ENCODE measurements at places on chromosomes 5 and 9.

DNA sequence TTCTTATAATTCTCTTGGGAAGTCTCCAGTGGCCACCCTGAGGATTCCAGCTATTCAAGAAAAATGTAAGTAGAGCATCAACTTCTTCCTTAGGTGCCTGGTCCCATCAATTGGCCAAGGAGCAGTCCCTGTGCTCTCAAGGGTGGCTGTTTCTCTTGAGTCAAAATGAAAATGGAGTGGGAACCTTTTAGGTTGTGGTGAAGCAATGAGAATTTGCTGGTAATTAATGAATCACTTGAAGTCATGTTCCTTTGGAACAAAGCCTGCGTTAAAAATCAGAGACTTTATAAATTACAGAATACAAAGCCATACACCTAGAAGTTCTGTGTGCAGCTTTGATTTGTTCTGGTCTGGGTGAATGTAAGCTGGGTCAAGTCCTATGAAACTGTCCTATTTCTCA is 48.9 kb downstream of the IL31RA start:
- no peak for DNase-seq

DNA sequence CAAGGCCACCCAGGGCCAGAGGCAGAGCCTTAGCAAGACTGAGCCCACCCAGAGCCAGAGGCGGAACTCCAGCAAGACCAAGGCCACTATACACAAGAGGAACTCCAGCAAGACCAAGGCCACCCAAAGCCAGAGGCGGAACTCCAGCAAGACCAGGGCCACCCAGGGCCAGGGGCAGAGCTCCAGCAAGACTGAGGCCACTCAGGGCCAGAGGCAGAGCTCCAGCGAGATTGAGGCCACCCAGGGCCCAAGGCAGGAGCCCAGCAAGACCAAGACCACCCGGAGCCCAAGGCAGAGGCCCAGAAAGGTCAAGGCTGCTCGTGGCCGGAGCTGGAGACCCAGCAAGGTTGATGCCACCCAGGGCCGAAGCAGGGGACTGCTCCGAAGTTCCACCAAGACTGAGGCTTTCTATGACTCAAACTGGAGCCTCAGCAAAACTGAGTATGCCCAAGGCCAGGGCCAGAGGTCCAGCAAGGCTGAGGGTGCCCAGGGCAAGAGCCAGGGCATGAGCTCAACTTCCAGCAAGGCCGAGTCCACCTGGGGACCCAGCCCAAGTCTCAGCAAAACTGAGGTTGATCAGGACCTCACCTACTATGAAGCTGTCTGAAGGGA is 4.2 kb downstream of the TOR2A start:
- DNase-seq = no peak

DNA sequence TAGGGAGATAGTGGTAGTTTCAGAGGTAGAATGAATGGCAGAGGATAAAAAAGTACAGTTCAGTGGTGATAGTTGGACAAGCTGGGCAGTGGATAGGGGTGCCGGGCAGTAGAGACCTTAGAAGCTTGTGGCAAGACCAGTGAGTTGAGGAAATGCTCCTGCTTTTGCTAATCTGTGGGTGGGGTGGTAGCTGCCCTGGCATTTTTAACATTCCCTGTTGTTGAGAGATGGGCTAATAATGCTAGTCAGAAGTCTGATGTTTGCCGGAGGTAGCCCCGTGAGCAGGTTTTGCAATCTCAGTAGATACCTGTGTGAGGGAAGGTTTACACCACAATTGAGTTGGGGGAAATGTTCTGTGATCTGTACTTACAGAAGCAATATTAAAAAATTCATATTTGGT is 91.1 kb downstream of the TRIO start:
- no peak for DNase-seq

DNA sequence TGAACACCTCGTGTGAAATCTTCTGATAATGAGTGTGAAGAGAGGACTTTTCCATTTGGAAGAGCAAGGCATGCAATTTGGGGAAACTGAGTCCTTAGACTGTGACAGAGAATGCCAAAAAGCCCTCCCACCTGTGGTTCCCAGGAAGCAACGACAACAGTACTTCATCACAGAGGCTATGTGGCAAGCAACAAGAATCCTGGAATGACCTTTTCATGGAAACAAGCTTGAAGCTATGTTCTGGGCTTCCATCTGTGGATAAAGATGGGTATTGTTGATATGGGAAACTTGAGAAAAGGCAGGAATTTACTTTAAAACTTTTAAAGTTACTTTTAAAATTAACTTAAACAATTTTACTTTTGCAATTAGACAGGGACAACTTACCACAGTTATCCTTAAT is 131.2 kb upstream of the ANKH start:
- DNase-seq = no peak

Measured in globus pallidus (tissue), 1 donor.